ENCODE measurements at places on chromosomes 7 and 10. TPM values are rescaled to one million over a fixed set of nuclear protein-coding genes. Genes with fewer than 3 reads are reported as not detected.

GRCh38 chr7:8436965-8437364, 3.6 kb downstream of the NXPH1 start:
- no peak overlapping the region for H3K4me3 ChIP-seq
- no peak overlapping the region for H3K27ac ChIP-seq
- H3K27me3 ChIP-seq = peaks cover 58% of the 10 kb centered on the region
- H3K4me1 ChIP-seq = no peaks in the 10 kb centered on the region
- DNase-seq = peak; percentile 16

DNA sequence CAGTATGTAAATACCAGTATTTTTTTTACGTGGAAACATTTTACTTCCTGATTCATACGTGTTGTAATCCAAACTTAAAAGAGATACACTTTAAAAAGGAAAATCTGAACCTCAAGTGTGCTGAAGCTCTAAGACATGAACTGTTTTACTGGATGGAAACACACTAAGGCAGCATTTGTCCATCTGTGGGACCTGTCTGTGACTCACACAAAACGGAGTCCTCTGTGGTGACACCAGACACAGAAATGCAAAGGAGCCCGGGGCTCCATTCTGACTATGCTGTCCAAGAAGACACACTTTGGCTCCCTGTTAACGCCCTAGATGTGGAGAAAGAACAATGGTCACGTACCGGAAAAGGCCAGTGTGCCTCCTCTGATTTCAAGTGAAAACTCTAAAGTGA, 23.9 kb downstream of the RNF133 start:
- no peaks in the 10 kb centered on the region for H3K36me3 ChIP-seq
- H3K27me3 ChIP-seq = no peaks in the 10 kb centered on the region
- no peak overlapping the region for H3K4me3 ChIP-seq
- no peak for DNase-seq
- H3K27ac ChIP-seq = no peak overlapping the region

- no peak overlapping the region for H3K27ac ChIP-seq
- H3K27me3 ChIP-seq = no peaks in the 10 kb centered on the region
- H3K36me3 ChIP-seq = no peaks in the 10 kb centered on the region
- H3K4me1 ChIP-seq = no peaks in the 10 kb centered on the region
- H3K4me3 ChIP-seq = no peak overlapping the region
- no peak for DNase-seq
These were observed 77.8 kb upstream of the FAM133B start for GRCh38 chr7:92667816-92668535.

DNA sequence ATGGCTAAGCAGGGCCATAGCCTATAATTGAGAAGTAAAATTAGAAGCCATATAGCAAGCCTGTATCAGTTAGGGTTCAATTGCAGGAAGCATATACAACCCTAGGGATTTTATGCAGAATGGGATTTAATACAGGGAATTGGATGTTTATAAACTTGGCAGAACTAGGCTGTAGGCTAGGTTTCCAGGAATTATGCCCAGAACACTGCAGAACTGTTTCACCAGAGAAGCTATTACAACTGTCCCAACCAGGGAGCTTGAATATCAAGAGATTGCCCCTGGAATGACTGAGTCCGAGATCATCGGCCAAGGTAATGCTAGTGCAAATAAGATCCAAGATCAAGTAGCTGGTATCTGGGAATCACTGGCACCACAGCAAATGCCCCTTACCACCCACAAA, 64.0 kb downstream of the PRR15 start:
- no peaks in the 10 kb centered on the region for H3K27me3 ChIP-seq
- no peak overlapping the region for H3K4me3 ChIP-seq
- no peaks in the 10 kb centered on the region for H3K4me1 ChIP-seq
- no peak for DNase-seq

- no peaks in the 10 kb centered on the region for H3K36me3 ChIP-seq
- no peak for DNase-seq
- no peaks in the 10 kb centered on the region for H3K27me3 ChIP-seq
- peak overlapping the region; percentile 15 for H3K4me3 ChIP-seq
These were observed 158.8 kb downstream of the HGF start for GRCh38 chr7:81611040-81611439.

DNA sequence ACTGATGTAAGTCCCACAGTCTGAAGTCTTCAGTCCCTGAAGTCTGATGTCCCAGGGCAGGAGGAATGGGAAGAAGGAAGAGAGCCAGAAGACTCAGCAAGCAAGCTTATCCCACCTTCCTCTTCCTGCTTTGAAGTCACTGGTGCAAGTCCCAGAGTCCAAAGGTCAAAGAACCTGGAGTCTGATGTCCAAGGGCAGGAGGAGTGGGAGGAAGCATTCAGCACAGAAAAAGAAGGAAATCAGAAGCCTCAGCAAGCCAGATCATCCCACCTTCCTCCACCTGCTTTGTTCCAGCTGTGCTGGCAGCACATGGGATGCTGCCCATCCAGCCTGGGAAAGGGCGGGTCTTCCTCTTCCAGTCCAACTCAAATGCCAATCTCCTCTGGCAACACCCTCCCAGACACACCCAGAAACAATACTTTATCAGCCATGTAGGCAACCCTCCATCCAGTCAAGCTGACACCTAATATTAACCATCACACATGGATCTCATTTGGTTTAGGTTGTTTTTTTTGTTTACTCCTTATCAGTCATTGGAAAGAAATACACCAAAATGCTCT, 50.9 kb downstream of the ADAM12 start:
- H3K27me3 ChIP-seq = no peaks in the 10 kb centered on the region
- H3K4me1 ChIP-seq = no peaks in the 10 kb centered on the region
- H3K4me3 ChIP-seq = no peak overlapping the region
- DNase-seq = no peak
- no peak overlapping the region for H3K27ac ChIP-seq

- no peak overlapping the region for H3K27ac ChIP-seq
- no peaks in the 10 kb centered on the region for H3K4me1 ChIP-seq
- no peak for DNase-seq
- no peak overlapping the region for H3K4me3 ChIP-seq
- no peaks in the 10 kb centered on the region for H3K36me3 ChIP-seq
These were observed 194.5 kb upstream of the AHR start for GRCh38 chr7:17103984-17104383.

DNA sequence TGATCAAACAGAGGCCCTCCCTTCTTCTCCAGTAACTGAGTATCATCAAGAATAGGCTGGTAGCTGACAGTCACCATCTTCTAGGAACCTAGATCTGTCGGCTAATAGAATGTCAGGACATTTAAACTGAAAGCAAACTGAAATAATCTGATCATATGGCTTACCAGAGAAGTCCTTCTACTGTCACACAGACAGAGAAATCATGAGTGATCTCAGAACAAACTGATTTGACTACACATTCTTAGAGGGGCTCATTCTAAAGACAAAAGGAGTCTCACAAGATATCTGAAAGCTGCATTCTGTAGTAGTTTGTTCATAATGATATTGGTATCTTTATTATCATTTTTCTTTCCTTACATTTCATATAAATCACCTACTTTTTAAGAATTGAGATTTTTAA, 130.9 kb upstream of the ADCY1 start:
- DNase-seq = no peak
- H3K27ac ChIP-seq = no peak overlapping the region
- no peaks in the 10 kb centered on the region for H3K27me3 ChIP-seq
- H3K4me3 ChIP-seq = no peak overlapping the region
- H3K36me3 ChIP-seq = no peaks in the 10 kb centered on the region

Gene PNLIP
- total RNA-seq = not detected

Gene NEUROG3
- not detected for total RNA-seq

Data from endothelial cell of umbilical vein (primary cell).